ENCODE measurements at places on chromosomes 4 and X.

GRCh38 chr4:80731436-80731835, 299.1 kb upstream of the BMP3 start:
- DNase-seq, result no peak

GRCh38 chr4:38752941-38753806, 29.6 kb downstream of the TLR10 start:
- peak; percentile 89 for DNase-seq

DNA sequence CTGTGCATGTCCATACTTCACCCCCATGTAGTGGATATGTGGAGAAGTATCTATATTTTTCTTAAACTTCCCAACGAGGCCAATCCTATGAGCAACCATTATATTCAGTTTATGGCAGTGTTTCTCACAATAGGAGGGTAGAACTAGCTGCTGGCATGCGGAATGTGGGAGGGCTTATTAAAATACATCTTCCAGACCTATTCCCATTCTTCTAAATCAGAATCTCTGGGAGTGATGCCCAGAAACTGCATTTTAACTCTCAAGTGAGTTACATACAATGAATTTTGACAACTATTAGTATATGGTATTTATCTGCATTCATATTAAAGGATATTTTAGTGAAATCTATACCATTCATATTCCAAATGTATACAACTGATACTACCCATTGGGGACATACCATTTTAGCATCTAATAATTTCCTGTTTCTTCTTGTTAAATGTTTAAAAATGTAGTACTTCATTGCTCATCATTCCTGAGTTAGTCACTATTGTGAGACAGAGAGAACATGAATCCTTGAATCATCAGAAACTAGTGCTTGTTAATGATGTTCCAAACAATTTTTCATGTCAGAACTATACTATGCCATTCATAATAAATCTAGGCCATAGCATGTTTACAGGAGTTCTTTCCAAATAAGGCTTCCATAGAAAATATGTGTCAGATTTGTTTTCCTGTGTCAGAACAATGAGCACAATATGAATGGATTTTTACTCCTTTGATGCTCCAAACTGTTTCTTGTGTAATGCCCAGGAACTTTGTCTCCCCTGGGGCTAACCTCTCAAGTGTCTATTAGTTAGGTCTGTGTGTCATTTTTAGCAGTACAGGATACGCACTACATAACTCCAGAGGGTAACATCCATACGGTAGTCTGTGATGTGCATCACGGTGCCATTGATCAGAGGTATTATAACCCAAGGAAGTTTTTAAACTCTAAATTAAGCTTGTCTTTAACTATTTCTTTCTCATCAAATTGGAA, 198.8 kb upstream of the BMP3 start:
- DNase-seq, result no peak

DNA sequence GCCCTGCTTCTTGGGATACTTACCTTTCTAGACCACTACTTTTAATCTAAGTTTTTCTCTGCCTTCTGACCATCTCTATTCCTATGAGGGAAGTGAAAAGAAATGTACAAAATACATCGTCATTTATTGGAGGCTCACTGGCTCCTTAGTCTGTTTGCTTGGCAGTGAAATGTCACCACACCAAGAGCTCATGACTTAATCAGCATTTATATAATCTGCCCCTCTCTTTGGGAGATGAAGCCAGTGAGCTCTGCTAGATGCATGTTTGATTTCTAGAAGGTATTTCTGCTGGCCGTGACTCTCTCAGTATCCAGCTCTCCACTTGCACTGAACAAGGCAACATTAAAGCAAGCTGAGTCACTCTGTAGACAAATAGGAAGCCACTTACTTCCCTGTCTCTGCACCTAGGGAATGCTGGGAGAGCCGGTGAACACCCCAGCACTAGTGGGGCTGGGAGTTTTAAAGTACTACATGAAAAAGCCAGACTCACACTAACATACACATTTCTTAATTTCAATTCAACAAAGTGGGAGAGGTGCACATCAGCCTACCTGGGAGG, 79.1 kb downstream of the MID1IP1 start:
- DNase-seq, result no peak

DNA sequence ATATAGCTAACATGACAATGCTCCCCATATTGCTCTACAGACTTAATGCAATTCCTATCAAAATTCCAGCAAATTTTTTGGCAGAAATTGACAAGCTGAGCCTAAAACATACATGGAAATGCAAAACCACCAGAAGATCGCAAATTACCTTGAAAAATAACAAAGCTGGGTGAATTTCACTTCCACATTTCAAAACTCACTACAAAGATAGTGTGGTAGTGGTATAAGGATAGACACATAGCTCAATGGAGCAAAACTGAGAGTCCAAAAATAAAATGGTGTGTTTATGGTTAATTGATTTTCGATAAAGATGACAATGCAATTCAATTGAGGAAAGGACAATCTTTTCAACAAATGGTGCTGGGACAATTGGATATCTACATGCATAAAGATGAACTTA, 65.8 kb downstream of the SLC9A7 start:
- DNase-seq, result no peak

DNA sequence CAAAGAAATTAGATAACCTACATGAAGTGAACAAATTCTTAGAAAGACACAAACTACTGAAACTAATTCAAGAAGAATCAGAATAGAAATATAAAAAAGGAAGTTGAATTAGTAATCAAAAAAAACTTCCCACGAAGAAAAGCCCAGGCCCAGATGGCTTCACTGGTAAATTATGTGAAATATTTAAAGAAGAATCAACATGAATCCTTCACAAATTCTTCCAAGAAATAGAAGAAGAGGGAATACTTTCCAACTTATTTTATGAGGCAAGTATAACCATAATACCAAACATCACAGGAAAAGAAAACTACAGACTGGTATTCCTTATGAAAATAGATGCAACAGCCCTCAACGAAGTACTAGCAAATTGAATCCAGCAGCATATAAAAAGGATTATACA, 30.7 kb downstream of the MOSPD2 start:
- DNase-seq, result no peak

All from right forelimb (tissue), 1 donor.